ENCODE measurements at places on chromosomes 4 and X.

DNA sequence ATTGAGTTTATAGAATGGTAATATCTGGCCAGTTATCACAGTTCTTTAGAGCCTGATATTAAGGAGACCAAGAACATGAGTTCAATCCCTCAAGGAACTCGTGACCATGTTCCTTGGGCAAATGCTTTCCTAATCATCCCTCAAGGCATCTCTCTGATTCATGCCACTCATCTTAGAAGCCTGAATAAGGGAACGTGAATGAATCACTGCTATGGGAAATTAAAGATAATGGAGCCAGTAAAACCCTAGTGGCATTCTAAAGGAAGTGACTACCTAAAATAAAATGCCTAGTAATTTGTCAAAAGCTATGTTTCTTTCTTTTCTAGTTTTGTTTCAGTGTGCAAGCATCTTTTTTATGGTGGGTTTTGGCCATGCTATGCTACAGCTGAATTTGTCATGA is 1161.3 kb downstream of the C4orf33 start:
- DNase-seq: no peak

DNA sequence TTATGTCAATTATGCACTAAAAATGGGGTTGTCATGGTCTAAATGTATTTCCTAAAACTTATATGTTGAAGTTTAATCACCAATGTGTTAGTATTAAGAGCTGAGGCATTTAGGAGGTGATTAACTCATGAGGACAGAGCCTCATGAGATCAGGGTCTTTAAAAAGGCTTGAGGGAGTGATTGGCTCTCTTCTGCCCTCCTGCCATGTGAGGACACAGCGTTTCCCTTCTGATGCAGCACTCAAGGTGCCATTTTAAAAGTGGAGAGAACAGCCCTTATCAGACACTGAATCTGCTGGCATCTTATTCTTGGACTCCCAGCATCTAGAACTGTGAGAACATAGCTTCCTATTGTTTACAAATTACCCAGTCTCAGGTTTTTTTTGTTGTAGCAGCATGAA is 581.7 kb downstream of the KCNIP4 start:
- no peak for DNase-seq

DNA sequence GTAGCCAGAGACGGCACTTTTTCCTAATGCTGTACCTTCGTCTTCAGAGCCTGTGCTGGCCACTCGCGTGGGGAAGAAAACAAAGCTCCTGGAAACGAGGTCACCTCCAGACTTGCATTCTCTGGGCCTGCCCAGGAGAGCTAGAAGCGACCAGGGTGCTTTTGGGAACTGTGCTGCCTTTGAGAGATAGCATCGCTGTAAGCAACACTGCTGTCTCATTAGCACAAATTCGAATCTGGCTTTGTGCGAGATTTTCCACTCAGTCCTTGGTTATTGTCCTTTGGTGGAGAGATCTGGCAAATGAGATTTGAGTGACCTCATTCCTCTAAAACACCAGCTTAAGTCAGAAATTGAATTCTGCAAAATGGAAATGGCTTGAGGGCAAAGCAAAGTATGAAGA is 66.1 kb upstream of the TLR3 start:
- no peak for DNase-seq

DNA sequence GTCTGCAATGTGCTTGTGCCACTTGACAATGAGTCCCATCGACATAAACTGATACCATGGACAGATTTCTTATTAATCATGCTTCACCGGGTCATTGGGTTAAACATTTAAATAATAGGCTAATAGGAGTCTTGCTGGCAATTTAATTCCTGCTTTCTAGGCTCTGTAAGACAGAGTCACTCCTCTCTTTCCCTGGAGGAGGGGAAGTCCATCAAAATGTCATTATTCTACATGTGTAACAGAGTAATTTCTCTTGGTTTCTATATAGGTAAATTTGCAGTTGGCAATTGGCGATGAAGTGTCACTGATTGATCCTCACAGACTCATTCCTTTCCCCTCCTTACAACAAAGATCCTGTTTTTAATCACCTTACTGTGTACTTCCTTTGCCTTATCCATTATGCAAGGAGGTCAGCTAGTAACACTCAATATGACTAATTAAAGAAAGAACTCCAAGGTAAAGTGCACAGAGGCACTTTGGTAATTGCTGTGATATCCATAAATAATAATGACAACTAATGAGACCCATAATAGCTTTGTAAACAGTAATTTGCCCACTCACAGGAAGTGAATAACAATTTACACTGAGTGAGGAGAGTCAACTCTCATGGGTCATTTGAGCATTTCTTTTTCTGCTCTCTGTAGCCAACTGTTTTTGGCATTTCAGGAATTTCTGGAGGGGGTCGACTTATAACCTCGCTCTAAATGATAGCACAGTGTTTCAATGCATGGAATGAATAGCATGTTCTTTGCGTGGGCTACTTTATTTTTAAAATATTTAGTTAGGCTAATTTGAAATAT is 184.0 kb downstream of the UGT8 start:
- DNase-seq: no peak

- no peak for DNase-seq
Measured at GRCh38 chr4:102828497-102828808, 1.1 kb upstream of the UBE2D3 start.

DNA sequence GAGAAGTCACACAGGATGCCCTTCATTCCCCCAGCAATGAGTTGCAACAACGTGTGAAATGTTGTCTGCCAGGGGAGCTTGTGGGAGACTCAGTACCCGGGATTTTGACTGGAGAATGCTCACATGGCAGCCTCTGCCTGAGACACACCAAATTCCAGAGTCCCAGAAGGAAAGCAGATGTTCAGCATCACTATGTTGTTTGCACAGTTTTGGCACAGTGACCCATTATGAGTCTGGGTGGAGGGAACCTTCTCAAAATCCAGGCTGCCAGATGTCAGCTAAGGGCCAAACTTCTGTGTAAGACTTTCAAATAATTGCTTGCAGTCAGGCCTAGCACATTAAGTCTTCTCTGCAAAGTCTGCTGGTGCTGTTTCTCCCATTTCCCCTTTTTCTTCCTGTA is 1029.7 kb upstream of the TENM3 start:
- no peak for DNase-seq

All from hippocampal formation (tissue), 2 donors.